Stimulated activated CD8-positive, alpha-beta memory T cell treated with anti-CD3 and anti-CD28 coated beads, Interleukin-15, amount 100 ng/mL, for 48 hours (primary cell): ENCODE measurements at places on chromosomes 5 and 9.

DNA sequence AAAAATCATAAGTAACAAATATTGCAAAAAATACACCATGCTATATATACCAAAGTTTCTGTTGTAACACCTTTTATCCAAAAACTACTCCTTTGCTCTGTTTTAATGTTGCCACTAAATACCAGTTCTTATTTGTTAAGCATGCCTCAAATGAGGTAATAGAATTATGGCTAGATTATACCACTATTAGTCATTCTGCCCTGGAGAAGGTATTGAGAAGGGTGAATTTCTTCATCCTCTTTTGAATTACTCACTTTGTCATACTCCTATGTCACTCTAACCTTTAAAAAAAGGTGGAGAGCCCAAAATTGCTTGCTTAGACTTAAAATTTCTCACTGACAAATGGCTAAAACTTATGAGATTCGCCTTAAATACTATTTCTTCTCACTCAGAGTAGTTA, 750.9 kb downstream of the MAT2B start:
- no peak for DNase-seq

DNA sequence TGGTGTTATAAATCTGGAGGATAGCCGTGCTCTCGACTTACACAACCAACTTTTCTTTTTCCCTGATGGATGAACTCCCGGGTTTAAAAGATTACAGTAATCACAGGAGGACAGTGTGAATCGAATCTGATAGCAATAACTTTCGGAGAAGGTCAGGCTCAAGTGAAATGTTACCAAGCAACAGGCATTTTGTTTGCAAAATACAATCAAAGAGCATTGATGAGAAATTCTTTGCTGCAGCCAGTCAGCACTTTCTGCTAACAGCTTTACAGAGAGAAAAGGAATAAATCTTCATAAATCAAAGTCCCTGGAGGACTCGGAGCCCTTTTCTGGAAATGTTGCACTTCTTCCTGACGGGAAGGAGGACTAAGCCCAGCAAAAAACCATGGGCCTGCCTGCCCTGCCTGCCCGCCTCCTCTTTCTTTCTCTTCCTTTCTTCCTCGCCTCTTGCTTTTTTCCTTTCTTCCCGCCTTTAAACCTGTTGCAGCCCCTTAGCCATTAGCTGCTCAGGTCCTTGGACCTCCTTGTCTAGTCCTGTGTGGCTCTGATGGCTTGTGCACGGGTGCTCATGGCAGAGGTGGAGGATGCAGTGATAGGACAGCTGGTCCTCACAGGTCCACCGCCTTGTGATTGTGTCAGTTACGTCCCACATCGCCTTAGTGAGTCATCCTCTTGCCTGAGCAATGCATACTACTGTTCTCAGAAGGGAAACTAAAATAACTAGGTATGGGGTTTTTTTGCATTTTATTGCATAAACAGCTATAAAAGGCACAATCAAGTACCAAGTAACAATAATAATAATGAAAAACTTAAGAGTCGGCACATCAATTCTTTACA, 6.2 kb downstream of the DMRT3 start:
- no peak for DNase-seq

- no peak for DNase-seq
Measured at GRCh38 chr9:116336133-116336862, 182.7 kb downstream of the PAPPA start.

DNA sequence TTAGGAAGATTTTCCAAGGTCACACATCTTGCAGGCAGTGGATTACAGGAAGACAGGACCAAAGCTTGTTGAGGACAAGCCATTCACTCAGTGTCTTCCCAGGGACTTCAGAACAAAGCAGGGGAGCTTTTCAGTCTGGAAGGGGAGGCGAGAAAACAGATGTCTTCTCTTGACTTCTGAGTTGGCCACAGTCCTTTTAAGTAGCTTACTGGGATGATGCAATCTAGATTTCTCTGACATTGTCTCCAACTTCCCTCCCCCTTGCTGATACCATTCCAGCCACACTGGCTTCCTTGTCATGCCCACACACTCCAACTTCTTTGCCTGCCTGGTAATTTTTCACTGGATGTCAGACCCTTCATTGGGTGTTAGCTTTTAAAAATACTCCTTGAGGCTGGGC, 174.2 kb upstream of the TBC1D2 start:
- no peak for DNase-seq

- no peak for DNase-seq
Measured at GRCh38 chr9:94971378-94972131, 245.1 kb downstream of the AOPEP start.

DNA sequence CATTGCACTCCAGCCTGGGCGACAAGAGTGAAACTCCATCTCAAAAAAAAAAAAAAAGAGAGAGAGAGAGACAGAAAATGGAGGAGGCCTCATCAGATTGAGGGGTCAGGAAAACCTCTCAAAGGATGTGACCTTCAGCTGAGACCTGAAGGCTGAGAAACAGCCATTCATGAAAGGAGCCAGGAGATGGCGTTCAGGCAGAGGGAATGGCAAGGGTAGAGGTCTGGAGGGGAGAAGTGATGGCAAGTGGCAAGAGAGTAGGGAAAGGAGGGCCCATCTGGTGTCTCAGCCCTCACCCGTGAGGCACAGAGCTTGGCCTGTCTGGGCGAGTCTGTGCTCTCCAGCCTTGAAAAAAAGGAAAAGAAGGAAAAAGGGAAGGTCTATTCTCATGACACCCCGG, 17.0 kb downstream of the CAMK2A start:
- DNase-seq, result no peak

DNA sequence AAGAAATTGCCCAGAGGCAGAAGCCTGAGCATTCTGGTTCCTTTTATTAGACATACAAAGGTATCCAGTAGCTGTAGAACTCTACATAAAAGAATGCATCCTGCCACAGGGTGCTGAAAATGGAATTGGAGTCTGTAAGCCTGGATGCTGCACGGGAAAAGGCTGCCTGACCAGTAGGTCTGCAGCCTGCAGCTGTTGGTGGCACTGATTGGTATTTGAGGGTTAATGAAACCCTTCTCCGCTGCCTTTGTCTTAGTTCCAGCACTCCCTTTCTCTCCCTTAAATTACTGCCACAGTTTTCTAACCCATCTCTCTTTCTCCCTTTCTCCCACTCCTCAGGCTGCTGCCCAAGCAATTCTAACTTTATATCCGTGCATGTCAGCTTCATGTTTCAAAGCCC, 64.7 kb downstream of the BRINP1 start:
- DNase-seq, result no peak

- no peak for DNase-seq
Measured at GRCh38 chr9:130664251-130665028, at the start of gene PRDM12. PRDM12 (plus strand) TSS chr9:130664594; CDS start chr9:130664654, 60 bp downstream.
